ENCODE measurements at places on chromosomes 2 and 18.

DNA sequence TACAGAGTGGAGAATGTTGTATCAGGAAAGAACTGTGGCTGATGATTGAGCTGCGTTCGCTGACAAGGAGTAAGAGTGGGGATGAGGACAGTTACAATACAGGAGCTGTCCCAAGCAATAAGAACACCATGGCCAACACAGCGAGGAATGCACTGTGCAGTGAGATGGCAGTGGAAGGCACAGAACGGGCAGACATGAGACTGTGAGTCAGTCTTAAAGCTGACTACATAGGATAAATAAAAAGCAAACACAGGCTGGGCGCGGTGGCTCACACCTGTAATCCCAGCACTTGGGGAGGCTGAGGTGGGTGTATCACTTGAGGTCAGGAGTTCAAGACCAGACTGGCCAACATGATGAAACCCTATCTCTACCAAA lies 89.8 kb downstream of the CABYR start:
- DNase-seq = no peak

GRCh38 chr18:9869715-9870430 lies 15.9 kb upstream of the TXNDC2 start:
- peak; percentile 56 for DNase-seq

DNA sequence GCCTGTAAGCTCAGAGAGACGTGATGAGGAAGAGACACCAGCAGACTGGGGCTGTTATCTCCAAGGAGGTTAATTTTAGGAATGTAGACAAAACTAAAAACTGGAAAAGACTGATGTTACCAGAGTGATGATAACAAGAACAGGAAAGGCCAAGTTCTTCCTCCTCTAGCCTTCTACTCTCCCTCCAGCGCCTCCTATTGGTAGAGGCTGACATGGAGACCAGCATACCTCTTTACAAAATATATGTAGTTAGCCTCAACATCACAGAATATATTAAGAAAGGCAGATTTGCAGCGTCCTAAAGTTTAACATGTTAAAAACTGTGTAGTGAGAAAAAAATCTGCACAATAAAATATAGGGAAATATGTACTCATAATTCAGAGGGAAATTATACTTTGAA lies 66.0 kb downstream of the TCF4 start:
- DNase-seq = peak; percentile 79

DNA sequence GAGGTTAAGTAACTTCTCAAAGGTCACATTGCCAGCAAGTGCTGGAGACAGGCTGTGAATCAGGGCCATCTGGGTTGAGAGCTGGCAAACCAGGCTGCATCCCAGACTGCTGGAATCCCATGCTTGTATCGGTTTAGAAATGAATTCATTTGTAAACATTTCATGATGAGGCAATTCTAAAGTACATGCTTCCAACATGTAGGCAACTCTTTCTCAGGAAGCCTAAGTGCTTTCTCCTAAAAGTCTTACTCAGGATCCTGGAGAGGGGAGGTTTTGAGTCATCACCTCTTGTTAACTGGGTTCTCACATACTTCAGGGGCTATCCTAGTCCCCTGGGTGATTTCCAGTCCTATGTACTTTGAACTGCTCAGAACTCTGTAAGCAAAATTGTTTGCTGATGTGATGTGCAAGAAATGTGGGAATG lies 416.5 kb downstream of the MEIS1 start:
- no peak for DNase-seq

GRCh38 chr18:48888773-48889080 lies 62.0 kb downstream of the SMAD7 start:
- DNase-seq = no peak

GRCh38 chr2:169736902-169737301 lies 3.3 kb downstream of the KLHL23 start:
- DNase-seq = no peak
